ENCODE measurements at places on chromosomes 7 and 10.

DNA sequence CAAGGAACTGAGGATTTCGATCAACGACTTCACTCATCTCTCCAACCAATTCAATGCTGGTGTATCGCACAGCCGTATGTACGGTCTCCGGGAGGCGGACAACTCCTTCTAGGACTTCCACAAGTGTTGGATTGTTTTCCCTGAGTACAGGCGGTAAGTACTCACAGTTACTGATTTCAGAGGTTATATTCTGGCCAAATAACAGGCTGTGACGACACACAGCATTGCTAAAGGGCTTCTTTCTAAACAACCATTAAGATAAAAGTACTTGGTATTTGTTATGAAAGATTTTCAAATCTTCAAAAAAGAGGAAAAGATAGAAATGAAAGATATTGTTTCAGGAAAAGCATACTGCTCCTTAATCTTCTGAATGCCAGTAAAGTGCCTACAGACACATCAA is 52.2 kb downstream of the IRF5 start:
- DNase-seq: no peak

DNA sequence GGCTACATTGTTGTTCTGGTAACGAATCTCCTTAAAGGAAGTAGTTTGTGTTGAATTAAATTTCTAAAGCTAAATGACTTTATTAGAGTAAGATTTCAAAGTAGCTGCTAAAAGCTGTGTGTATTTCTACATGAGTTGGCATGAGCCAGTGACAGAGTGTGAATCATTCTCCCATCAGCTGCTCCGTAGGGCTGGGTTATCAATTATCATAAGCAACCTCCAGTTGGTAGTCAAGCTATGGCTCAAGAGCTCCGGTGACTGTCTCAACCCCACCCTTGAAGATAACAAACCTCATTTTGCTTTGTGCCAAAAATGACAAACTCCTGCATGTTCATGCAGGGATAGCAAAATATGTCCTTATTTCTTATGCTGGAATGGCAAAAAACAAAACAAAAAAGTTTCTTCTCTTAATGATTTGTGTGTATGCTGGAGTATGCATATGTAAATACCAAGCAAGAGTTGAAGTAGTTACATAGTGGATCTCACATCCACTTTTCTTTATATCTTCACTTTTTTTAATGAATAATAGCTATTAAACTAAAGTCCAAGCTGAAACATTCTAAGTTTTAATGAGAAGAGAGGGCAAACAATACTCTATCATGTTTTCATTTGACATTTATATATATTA is 249.4 kb downstream of the CACNA2D1 start:
- DNase-seq: no peak

GRCh38 chr7:48428091-48428684 is 256.9 kb downstream of the ABCA13 start:
- no peak for DNase-seq

GRCh38 chr10:103663802-103664201 is 170.3 kb downstream of the NEURL1 start:
- no peak for DNase-seq

GRCh38 chr10:14573666-14574261 is 200.9 kb downstream of the FAM107B start:
- DNase-seq: no peak

GRCh38 chr10:131641231-131641630 is 259.6 kb upstream of the PPP2R2D start:
- no peak for DNase-seq

DNA sequence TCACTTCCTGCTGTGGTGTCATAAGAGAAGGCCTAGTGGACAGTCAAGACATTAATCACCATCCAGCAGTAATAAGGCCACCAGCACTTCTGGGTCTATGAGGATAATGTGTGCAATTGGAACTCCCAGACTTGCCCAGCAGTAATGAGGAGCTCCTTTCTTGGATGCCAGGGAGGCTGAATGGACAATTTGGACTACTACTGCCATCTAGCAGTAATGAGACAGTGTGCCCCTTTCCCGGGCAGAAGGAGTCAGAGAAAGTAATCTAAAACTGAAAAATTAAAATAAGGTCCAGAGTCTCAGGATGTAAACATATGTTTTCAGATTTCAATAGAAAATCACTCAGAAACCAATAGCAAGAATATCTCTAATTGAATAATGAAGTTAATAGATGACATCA is 400.4 kb downstream of the CDC14C start:
- DNase-seq: no peak

DNA sequence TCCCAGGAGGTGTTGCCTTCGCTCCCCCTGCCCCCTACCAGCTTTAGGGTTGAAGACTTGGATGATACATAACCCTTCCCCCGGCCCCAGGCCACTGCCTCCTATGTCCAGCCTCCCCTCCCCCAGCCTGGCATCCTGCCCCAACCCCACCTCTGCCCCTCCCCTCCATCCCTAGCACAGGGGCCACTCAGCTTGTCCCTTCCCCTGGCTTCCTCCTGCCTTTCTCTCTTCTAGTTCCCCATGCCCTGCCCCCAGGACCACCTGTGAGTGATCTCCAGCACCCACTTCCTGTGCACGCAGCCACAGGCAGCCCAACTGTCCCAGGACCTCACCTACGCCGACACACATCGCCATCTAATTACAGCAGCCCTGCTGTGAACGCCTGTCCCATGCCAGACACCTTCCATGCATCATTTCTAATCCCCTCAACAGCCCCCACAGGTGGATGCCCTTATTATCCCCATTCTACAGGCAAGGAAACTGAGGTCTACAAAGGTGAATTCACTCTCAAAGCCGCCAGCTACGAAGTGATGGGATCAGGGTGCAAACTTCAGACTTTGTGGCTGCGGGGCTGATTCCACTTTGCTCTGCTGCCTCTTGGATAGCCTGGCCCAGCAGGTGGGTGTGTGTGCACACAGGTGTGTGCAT is 82.4 kb upstream of the CHST15 start:
- no peak for DNase-seq

DNA sequence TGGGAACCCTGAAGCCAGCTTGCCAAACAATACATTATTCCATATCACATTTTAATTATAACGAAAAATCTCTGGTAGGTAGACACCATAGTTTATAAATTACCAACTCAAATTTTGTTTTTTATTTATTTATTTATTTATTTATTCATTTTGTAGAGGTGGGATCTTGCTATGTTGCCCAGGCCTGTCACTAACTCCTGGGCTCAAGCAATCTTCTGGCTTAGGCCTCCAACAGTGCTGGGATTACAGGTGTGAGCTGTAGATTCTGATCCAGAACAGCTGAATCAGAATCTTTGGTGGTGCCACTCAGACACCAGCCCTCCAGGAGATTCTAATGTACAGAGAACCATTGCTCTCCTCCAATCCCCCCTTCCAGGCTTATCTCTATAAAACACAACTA is 1.7 kb downstream of the PON2 start:
- DNase-seq: no peak

DNA sequence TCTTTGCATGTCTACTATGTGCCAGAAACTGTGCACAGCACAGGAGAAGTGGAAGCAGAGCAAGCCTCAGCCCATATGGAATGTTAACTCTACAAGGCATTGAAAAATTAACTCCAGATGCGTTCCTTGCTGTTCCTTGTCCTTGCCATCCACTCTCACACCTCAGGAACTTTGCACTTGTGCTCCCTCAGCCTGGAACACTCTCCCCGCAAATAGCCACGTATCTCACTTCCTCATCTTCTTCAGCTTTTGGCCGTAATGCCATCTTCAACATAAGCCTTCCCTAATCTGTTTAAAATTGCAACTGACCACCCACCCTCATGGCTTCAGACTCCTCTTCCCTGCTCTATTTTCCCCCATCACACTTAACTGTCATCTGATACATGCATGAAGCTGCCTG is 83.2 kb upstream of the CAPZA2 start:
- DNase-seq: no peak

DNA sequence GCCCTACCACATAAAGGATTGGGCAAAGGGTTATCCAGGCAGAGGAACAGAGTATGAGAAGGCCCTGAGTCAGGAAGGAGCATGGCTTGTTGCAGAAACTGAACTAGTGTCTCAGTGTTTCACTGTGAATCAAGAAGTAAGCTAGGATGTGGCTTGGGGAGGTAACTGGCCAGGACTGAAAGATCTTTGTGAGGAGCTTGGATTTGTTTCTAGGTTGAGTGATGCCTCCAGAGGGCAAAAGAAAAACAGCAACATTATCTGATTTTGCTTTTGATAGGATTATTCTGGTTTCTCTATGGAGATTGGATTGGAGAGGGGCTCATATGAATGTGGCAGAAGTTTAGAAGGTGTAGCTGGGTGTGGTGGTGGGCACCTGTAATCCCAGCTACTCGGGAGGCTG is 137.9 kb upstream of the HDAC9 start:
- DNase-seq: no peak

- DNase-seq: no peak
These were observed 34.4 kb downstream of the CSGALNACT2 start for GRCh38 chr10:43172645-43173044.

- DNase-seq: no peak
These were observed 135.2 kb upstream of the UNC5B start for GRCh38 chr10:71077143-71077581.

DNA sequence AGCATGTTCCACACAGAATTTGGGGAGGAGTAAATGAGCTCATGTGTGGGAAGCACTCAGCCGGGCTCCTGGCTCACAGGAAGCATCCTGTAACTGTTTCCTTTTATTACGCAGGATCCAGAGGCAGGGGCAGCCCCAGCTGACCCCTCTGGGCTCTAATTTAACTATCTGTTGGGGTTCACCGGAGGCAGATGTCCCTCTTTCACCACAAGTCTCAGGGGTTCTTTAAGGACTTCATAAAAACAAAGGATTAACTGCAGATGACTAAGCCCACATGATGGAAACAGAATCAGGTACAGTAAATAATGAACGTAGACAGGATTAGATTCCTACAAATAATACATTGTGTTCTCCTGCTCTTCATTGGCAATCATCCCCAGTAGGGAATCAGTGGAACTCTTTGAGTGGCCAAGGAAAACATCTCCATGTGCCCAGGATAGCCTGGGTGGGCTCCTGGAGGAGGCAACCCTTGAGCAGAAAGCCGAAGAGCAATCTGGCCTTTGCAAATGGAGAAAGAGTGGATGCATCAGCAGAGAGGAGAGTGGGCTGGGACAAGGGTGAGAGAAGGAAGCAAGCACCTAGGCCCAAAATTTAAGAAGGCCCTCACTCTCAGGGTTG is 24.6 kb downstream of the TBXAS1 start:
- no peak for DNase-seq

DNA sequence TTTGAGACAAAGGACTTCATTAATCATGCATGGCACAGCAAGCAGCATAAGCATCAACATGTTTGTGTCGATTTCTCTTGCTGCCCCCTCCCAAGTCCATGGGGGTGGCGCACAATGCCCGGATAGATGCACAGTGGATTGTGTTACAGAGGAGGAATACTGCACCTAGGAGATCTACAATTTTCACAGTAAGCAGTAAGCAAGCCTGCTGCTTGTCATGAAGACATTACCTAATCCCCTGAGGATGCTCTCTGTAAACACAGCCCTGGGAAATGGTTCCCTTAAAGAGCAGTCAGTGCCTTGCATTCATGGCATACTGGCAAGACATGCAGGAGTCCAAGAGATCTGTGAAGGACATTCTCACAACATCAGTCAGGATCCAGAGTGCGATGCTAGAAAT is 137.7 kb downstream of the ETV1 start:
- no peak for DNase-seq

GRCh38 chr7:73892003-73892999 is 31.3 kb downstream of the TMEM270 start:
- DNase-seq: no peak

- no peak for DNase-seq
These were observed 363.1 kb downstream of the GATA3 start for GRCh38 chr10:8417631-8418030.

- no peak for DNase-seq
These were observed 109.8 kb downstream of the SH3PXD2A start for GRCh38 chr10:103745341-103746247.

- DNase-seq: no peak
These were observed 18.3 kb upstream of the PRKAR2B start for GRCh38 chr7:107026166-107026565.

DNA sequence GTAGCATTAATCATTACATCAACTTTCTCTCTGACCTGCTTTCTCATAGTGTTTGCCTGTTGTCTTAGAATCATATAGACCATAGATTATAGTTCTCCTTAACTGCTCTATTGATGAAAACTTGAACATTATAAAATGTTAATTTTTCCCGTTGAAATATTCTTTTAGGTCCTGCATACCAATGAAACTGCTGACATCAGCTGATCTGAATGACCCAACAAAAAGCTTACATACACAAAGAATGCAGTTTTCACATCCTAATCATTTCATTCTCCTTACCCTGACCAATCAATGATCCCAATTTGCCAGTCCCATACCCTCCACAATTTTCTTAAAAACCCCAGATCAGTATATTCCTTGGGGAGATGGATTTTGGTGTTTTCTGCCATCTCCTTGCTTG is 302.9 kb upstream of the MBL2 start:
- DNase-seq: no peak

- peak; percentile 38 for DNase-seq
These were observed 11.5 kb upstream of the NT5C2 start for GRCh38 chr10:103204353-103205255.

DNA sequence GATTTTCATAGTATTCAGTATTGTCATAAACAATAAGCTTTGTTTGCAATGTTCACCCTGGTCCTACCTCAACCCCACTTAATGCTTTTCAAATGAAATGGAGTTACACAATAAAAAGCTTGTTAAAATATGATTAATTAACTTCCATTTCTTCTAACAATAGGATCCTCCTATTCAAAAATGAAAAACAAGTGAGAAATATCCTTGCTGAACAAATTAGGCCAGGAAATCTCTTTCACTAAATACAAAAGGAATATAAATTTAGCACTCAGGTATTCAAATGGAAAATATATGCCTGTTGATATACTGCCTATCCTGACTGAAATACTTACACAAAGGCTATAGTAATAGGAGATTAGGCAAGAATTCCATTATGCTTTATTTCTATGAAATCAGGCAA is 323.4 kb upstream of the GRM3 start:
- DNase-seq: no peak

DNA sequence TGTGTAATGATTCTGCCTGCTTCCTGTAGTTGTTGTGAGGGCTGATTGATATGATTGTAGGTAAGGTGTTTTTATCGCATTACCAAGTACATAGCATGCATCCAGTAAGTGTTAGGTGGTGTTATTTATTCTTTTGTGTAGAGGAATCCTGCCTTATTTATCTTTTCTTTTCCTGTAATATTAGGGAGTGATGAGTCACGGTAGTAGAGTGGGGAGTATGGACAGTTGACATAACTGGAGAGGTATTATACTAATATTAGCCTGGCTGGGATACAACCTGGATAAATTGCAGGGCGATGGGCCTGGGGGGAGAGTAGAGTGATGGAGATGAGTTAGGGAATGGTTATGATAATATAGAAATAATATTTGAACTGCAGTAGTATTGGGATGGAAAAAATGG is 9.8 kb downstream of the SDK1 start:
- DNase-seq: no peak

GRCh38 chr7:104955276-104955675 is 58.7 kb upstream of the KMT2E start:
- no peak for DNase-seq

DNA sequence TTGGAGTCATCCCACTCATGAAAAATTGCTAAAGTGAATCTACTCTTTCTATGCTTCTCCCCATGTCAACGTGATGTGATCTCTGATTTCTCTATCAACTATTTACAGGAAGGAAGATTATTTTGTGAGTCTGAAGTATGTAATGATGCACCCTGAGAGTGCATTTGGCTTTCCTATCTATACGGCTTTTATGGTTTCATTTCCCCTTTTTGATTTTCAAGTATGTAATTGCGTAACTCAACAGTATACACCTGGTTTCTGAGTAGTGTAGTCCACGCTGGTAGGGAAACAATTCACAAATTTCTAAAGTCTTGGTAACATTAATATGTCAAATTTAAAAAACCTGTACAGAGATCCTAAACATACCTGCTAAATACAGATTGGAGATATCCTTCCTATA is 194.7 kb upstream of the SEMA3A start:
- DNase-seq: no peak

Measured in neuronal stem cell (in vitro differentiated cells).